ENCODE measurements at places on chromosomes 6 and 20.

- H3K4me1 ChIP-seq = no peaks in the 10 kb centered on the region
- H3K27ac ChIP-seq = no peak overlapping the region
- H3K4me3 ChIP-seq = no peak overlapping the region
- no peak for DNase-seq
- H3K27me3 ChIP-seq = no peaks in the 10 kb centered on the region
- H3K36me3 ChIP-seq = no peaks in the 10 kb centered on the region
Measured at GRCh38 chr6:23154159-23154558, 584.8 kb downstream of the HDGFL1 start.

- H3K27me3 ChIP-seq = peaks cover 42% of the 10 kb centered on the region
- H3K4me3 ChIP-seq = no peak overlapping the region
- no peaks in the 10 kb centered on the region for H3K36me3 ChIP-seq
- DNase-seq = no peak
- peaks cover 45% of the 10 kb centered on the region for H3K4me1 ChIP-seq
- no peak overlapping the region for H3K27ac ChIP-seq
Measured at GRCh38 chr20:38723017-38723847, 1.1 kb upstream of the SLC32A1 start.

GRCh38 chr20:17344790-17345189 lies 118.0 kb downstream of the PCSK2 start:
- DNase-seq = no peak
- H3K27ac ChIP-seq = no peak overlapping the region
- no peaks in the 10 kb centered on the region for H3K27me3 ChIP-seq
- no peaks in the 10 kb centered on the region for H3K36me3 ChIP-seq
- H3K4me3 ChIP-seq = no peak overlapping the region

DNA sequence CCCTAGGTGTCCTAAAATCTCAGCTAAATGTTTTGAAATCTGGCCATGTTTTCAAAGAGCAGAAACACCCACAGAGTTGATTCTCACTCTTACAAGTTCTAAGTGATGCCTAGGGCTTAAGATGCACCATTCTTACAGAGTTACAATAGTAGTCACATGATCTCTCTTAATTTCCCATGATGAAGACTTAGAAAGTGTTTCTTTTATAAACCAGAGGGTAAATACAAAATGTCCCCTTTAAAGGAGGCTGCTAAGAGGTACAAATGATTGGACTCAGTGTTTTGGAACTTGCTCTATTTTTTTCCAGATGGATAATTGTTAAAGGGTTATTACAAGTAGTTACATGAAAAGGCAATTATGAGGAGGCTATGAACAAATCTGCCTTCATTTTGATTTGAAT lies 244.6 kb downstream of the GRM1 start:
- H3K36me3 ChIP-seq = no peaks in the 10 kb centered on the region
- H3K27ac ChIP-seq = no peak overlapping the region
- H3K4me1 ChIP-seq = no peaks in the 10 kb centered on the region

- DNase-seq = no peak
- peaks cover 14% of the 10 kb centered on the region for H3K4me1 ChIP-seq
- no peak overlapping the region for H3K27ac ChIP-seq
- no peaks in the 10 kb centered on the region for H3K27me3 ChIP-seq
- no peaks in the 10 kb centered on the region for H3K36me3 ChIP-seq
Measured at GRCh38 chr6:154611241-154611640, 100.8 kb upstream of the CNKSR3 start.

GRCh38 chr6:145244349-145245100 lies 490.8 kb downstream of the EPM2A start:
- DNase-seq = no peak
- H3K27ac ChIP-seq = no peak overlapping the region
- H3K36me3 ChIP-seq = no peaks in the 10 kb centered on the region
- no peaks in the 10 kb centered on the region for H3K4me1 ChIP-seq
- no peak overlapping the region for H3K4me3 ChIP-seq

DNA sequence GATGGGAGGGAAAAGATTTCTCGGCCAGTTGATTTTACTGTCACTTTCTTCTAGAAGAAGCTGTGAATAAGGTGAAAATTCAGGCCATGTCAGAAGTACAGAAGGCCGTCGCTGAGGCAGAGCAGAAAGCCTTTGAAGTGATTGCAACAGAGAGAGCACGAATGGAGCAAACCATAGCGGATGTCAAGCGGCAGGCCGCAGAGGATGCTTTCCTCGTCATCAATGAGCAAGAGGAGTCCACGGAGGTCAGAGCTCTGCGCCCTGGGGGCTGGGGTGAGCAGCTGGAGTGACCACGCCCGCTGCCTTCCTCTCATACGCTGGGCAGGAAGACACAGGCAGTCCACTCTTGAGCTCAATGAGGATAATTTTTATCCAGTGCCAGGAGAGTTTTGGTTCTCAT lies 21.8 kb upstream of the C20orf144 start:
- H3K36me3 ChIP-seq = peaks cover 59% of the 10 kb centered on the region
- H3K4me3 ChIP-seq = no peak overlapping the region
- no peaks in the 10 kb centered on the region for H3K4me1 ChIP-seq
- DNase-seq = no peak

All from CD4-positive, CD25-positive, alpha-beta regulatory T cell (primary cell).